ENCODE measurements at places on chromosomes 5 and 9. TPM values are rescaled to one million over a fixed set of nuclear protein-coding genes. Genes with fewer than 3 reads are reported as not detected.

GRCh38 chr5:178346607-178347334 lies 114.2 kb upstream of the PHYKPL start:
- DNase-seq: no peak

GRCh38 chr9:89576404-89576839 lies 28.4 kb upstream of the GADD45G start:
- DNase-seq: peak; percentile 61

Gene ABLIM3
- 32.8 TPM for total RNA-seq

- DNase-seq: no peak
Measured at GRCh38 chr5:108278285-108279240, 103.3 kb downstream of the FBXL17 start.

DNA sequence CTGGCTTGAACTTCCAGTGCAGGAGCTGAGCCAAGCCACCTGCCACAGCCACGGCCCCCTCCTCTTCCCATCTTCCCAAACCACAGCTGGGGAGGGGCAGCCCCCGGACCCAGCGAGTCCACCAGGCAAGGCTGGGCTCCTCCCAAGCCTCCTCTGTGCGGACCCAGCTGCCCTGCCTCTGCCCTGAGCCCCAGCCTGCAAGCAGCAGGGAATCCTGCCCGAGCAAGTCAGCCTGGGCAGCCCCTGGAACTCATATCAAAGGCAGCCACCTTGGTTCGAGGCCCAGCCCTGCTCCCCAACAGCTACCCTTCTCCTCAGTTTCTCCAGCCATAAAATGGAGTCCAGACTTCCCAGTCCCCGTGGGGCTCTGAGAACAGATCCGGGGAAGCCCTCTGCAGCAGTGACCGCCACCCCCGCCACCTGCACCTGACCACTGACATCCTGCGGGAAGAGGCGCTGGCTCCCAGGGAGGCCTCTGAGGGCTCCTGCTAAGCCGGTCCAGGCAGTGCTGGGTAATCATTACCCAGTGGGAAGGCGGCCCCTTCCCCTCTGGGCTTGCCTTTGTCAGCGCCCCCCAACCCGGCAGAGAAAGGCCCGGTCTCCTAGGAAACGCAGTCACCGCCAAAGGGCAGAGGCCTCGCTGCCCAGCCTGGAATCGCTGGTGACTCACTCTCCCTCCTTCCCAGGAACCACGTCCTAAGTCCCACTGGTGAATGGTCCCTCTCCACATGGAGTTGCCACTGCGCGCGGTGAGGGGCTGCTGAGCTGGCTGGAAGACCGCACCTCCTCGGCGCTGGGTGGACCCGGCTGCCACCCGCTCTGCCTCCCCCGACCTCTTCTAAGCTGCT lies 1.5 kb downstream of the VAV2 start:
- peak; percentile 83 for DNase-seq

Gene DIRAS2
- total RNA-seq: 1.3 TPM

Gene IFNA21
- total RNA-seq: not detected

- DNase-seq: peak; percentile 46
Measured at GRCh38 chr5:176540476-176540899, 3.3 kb upstream of the RNF44 start.

- DNase-seq: no peak
Measured at GRCh38 chr5:154559398-154560276, 81.6 kb upstream of the HAND1 start.

DNA sequence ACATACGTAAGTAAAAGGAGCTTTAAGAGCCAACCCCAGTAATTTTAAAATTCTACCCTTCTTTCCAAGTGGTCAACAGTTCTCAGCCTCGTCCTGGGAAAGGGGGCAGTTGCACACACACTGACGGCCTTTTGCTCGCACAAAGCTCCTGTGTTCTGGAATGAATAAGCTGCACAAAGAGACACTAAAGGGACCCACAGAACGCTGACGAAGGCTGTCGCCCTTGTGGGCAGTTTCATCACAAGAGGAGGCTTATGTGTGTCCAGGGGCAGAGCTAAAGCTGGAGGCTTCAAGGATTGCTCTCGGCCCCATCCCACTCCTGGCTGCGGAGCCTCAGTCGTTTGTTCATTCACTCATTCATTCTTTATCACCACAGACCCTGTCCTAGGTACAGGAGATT lies 67.0 kb upstream of the NEK6 start:
- DNase-seq: no peak

DNA sequence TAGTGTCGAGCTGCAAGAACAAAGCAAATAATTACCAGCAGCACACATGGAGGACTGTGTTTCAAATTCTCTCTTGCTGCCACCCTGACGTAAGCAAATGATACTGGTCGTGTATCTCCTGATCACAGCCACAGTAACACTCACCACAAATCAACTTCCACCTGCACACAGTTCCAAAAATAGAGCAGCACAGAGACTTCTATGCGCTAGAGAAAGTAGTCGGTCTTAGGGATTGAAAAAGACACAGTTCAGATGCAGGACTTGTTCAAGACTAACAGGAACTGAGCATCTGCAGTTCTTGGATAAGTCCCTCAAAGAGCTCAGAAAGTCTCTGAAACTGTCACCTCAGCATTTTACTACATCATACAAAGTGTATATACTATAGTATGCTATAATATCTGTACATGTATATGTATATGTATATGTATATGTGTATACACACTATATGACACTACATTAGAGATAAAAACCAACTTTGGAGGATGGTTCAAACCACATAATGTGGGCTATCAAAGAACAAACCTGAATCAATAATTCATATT lies 279.0 kb downstream of the GLIS3 start:
- no peak for DNase-seq

- DNase-seq: no peak
Measured at GRCh38 chr9:16278326-16278999, 592.0 kb downstream of the BNC2 start.

- peak; percentile 33 for DNase-seq
Measured at GRCh38 chr5:14925326-14925725, 53.7 kb upstream of the ANKH start.

Gene SH3GL2
- total RNA-seq: 0.43 TPM

Gene CYLC2
- total RNA-seq: not detected

Gene DDX4
- not detected for total RNA-seq

GRCh38 chr9:114930056-114930812 lies at the start of gene TNFSF8:
Gene TNFSF8 (minus strand): TSS chr9:114930591. CDS start chr9:114930303, 288 bp downstream.
- DNase-seq: no peak

- no peak for DNase-seq
Measured at GRCh38 chr5:97106216-97106581, 36.2 kb downstream of the LIX1 start.

DNA sequence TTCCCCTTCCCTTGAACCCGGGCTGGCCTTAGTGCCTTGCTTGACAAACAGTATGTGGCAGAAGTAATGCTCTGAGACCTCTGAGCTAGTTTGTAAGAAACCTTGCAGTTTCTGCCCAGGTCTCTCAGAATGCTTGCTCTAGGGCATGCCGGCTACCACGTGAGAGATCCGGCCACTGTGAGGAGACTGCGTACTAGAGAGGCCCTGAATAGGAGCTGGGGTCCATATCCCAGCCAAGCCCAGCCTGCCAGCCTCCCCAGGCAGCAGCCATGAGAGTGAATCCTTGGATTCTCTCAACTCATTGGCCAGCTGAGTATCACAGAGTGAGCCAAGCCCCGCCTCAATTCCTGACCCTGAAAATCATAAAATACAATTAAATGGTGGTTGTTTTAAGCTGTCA lies 16.0 kb upstream of the COL15A1 start:
- DNase-seq: no peak

GRCh38 chr5:135234666-135235401 lies 164.2 kb downstream of the MACROH2A1 start:
- DNase-seq: no peak

DNA sequence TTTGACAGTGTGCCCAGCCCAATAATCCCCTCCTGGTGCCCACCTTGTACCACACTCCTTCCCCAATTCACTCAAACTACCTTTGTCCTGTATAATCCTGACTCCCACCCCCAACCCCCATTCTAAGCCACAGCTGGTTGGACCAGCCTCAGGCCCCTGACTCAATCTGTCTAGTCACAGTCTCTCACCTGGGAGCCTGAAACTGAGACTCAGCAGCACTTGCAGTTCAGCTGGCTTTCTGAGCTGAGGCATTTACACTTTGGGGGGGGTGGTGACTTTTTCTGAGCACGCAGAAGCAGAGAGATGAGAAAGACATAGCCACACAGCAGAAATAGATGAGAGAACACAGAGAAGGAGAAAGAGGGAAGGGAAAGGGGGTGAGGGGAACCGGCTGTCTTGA lies 247.3 kb downstream of the MAN2A1 start:
- DNase-seq: no peak

Gene MCC
- total RNA-seq: 25.4 TPM

DNA sequence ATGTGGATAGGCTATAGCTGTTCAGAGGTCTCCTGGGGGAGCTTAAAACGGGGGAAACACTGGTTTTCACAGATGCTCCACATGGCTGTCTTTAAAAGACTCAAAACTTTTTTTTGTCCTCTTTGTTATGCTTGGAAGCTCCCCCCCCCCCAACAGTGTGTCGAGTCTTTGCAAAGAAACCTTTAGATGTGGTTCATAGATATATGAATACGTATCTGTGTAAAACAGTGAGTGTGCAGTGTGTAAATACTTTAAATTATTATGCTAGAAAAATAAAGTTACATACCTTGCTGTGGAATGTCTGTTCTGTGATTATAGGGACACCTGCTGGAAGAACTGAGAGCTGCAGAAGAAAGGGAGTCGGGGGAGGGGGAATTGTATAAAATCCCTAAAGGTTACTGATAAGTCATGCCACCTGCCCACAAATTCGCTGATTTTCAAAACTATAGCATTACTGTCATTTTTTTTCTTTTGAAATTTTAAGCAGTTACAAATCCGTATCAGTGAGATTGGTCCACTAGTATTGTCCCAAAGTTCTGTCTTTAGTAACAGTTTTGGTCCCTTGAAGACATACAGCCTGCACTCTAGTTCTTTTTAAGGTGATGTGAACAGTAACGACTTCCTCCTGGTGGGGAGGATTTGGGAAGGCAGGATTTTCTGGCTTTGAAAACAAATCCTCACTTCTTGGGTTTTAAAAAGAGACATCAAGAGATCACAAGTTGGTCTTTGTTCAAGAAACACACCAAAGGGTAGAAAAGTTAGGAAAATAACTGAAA lies 22.9 kb downstream of the RGMB start:
- peak; percentile 67 for DNase-seq

GRCh38 chr5:14503017-14503680 lies 78.4 kb upstream of the OTULINL start:
- DNase-seq: peak; percentile 19

GRCh38 chr5:103774721-103775120 lies 212.1 kb upstream of the NUDT12 start:
- DNase-seq: peak; percentile 36

DNA sequence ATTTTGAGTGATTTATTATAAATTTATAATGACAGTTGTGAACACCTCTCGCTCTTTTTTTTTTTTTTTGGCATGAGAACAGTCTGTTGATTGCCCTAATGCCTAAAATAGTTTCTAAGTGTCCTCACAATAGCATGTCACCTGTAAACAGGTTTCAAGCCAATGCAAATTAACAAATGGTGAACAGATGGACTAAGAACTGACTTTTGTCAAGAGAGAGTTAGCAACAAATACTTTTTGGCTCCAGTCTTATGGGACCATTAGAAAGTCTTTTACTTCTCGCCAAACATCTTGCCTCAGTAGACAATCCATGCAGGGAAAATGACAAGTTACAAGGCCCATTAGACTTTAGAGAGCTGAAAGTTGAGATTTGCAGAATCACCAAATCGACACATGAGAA lies 67.8 kb downstream of the MED27 start:
- DNase-seq: no peak

GRCh38 chr9:90770182-90770738 lies 31.4 kb upstream of the SYK start:
- no peak for DNase-seq

- DNase-seq: no peak
Measured at GRCh38 chr9:116877072-116877471, 190.0 kb downstream of the TRIM32 start.

Gene GDF9
- not detected for total RNA-seq

Gene TESK1
- total RNA-seq: 13.0 TPM

- no peak for DNase-seq
Measured at GRCh38 chr5:51386916-51387883, 4.0 kb downstream of the ISL1 start.

GRCh38 chr5:91302305-91302704 lies 80.8 kb downstream of the ARRDC3 start:
- DNase-seq: no peak

Gene UGCG
- 399 TPM for total RNA-seq

Gene FREM1
- total RNA-seq: 0.32 TPM

Gene ACTBL2
- total RNA-seq: 0.97 TPM
